ENCODE measurements at places on chromosomes 1 and 21.

- DNase-seq = no peak
These were observed 32.6 kb downstream of the OR2G3 start for GRCh38 chr1:247638011-247638410.

- DNase-seq = no peak
These were observed 61.1 kb upstream of the GNG4 start for GRCh38 chr1:235710687-235711086.

DNA sequence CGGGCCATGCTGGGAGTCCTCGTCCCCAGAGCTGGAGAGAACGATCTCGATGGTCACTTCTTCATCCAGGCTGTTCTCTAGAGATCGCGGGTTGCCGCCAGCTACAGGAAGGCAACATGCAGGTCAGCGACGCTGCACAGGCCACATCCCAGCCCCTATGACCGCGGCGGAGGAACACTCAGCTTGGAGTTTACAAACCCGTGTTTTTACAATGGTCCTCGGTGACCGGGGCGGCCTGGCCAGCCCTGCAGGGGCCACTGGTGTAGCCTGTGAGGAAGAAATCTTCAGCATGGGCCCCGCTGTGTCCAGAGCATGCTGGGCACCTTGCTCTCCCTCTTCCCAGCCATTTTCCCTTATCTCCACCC, 30.5 kb downstream of the ZNF496 start:
- DNase-seq = no peak

DNA sequence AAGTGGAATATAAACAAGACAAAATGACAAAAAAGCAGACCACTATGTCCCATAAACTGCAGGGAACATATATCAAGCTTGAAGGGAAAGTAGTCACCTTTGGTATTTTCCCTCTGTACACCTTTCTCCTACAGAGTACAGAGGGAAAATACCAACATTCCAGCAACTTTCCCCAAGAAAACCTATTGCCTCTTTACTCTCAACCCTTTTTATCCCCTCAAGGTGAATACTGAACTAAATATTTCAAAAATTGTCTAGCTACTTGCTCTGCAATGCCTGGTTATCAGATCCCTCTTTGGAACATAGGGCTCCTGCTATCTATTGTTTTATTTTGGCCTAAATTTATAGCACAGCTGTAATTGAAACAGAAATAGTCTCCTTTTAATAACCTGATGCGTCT, 15.8 kb downstream of the CTXND2 start:
- no peak for DNase-seq

GRCh38 chr1:247822060-247822459, 1.9 kb downstream of the OR14A16 start:
- no peak for DNase-seq

GRCh38 chr21:42381347-42381984, 14.4 kb downstream of the TMPRSS3 start:
- DNase-seq = peak; percentile 34

- DNase-seq = no peak
These were observed 17.3 kb upstream of the CAPN2 start for GRCh38 chr1:223695014-223695548.

- DNase-seq = no peak
These were observed 643.0 kb downstream of the KIF26B start for GRCh38 chr1:245797592-245798348.

DNA sequence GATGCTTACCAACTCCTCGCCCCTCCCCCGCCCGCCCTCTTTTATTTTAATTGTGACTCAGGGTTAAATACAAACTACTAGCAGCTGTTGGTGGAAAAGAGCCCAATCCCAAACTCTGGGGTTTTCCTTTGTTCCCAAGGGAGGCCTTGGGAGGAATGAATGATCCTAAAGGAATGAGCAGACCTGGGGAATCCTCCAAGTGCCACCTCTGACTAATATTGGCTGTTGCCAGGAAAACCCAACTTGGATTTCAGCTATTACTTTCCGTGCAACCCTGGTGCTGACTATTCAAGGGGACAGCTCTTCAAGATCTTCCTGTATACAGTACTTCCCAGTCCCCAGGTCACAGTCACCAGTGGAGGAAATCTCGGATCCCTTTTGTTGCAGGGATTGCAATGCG, 1.3 kb upstream of the S100A10 start:
- DNase-seq = no peak

GRCh38 chr1:65179148-65179547, 31.1 kb downstream of the AK4 start:
- no peak for DNase-seq

DNA sequence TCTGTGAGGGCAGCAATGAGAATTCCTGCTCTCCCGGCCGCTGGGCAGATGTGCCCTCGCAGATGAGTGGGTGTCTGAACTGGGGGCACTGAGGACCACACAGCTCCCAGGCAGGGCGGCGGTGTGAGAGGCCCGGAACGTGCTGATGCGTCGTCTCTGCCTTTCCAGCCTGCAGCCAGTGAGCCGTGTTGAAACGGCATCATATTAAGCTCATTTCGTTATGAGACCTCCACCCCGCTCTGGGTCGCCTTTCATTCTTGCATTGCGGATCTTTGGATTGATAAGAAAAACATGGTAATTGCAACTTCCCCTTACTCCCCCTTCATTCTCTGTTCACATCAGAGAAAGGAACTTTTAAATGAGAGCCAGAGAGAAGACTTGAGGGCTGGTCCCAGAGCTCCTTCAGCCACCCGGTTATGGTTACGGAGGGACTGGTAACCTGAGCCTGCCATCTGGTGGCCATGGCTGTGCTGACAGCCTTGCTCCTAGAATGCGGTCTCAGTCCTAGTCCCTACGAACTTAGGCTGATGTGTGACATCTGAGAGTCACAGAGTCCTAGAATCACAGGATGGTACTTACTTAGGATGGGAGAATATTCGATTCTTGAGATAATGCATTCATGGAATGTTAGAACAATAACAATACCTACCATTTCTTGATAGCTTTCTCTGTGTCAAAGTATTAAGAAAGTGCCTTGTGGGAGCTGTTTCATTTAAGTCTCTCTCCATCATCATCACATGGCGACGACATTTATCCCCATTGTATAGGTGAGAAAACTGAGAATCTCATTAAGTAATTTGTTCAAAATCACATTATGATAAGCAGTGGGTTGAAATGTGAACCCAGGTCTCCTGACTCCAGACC, 271.0 kb downstream of the TRABD2B start:
- peak; percentile 57 for DNase-seq

- DNase-seq = no peak
These were observed 36.0 kb downstream of the FAM177B start for GRCh38 chr1:222772996-222773379.

GRCh38 chr1:21894034-21894881, 42.9 kb downstream of the HSPG2 start:
- DNase-seq = no peak

DNA sequence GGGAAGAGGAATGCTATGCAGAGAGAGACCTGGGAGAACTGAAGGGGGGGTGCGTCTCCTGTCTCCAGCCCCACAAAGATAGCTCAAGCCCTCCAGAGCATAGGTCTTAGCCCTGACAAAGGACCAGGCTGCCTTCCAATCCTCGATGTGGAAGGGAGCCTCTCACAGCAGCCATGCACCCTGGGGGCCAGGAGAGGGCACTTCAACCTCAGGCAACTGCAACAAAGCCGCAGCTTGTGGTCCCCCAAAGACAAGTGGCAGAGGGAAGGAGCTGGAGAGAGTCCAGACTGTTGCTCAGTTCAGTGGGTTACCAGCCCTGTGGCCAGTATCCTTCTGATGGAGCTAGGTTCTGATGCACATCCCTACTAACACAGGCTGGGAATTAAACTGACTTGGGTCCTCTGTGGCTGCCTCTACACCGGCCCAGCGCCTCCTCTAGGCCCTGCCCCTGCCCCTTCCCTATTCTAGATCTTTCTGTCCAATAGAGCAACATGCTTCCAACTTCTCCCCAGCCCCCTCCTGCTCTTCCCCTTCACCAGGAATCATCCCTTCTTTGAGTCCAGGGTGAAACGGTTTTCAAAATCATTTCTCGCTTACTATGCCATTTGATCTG, 100.7 kb upstream of the SPATA6 start:
- DNase-seq = no peak

DNA sequence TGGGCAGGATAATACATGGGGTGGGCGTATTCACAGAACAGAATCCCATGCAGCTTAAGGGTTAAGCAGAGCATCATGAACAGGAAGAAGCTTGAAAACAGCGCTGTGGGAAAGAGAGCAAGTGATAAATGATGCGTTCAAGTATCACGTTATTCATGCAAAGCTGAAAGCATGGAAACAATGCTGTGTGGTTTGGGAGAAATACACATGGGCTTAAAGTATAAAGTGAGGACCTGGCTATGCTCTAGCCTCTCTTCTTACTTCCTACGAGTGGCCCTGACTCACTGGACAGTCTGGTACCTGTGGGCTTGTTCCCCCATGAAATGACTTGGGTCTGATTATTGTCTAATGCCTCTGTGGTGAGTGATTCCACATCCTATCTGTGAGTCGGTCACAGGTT, 25.7 kb downstream of the TMPRSS2 start:
- DNase-seq = no peak

GRCh38 chr1:43048601-43049011, 89.9 kb upstream of the SLC2A1 start:
- DNase-seq = no peak

GRCh38 chr1:151710187-151710840, 6.3 kb downstream of the CELF3 start:
- peak; percentile 23 for DNase-seq

GRCh38 chr1:5119366-5120234, 465.2 kb downstream of the AJAP1 start:
- DNase-seq = no peak

- no peak for DNase-seq
These were observed 4.3 kb upstream of the MFAP2 start for GRCh38 chr1:16984717-16985116.

- no peak for DNase-seq
These were observed 233.3 kb downstream of the KCNJ6 start for GRCh38 chr21:37682966-37683365.

DNA sequence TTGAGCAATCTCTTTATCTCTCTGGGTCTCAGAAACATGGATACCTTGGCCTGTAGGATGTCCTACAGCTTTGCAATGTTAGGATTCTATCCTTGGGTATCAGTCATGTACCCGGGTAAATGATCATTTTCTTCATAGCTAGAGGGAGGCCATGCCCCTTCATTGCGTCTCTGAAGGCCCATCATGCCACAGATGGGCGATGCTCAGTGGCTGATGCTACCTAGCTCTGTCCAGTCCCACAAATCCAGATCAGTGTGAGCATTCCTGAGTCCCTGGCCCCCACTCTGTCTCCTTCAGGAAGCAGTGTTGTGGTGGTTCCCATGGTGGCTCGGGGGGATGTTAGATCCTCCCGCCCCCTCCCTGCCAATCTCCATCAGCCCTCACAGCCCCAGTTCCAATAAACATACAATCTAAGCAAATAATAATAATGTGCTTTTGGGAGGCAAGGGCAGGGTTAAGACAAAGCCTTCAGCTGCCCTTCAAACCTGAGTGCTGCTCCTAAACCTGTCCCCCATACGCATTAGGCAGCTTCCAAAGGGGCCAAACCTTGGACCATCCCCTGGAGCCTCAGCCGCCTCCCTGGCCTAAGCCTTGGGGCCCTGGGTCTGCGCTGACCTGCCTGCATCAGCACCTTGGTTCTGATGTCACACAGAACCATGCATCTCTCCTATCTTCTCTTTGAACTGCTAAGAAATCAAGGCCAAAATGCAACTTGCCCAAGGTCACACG, 681 bp upstream of the GPR61 start:
- DNase-seq = no peak

GRCh38 chr1:47569681-47570470, 132.0 kb downstream of the FOXD2 start:
- no peak for DNase-seq

GRCh38 chr1:172906778-172907592, 143.8 kb downstream of the TNFSF18 start:
- no peak for DNase-seq

GRCh38 chr1:16109571-16109970, 36.1 kb upstream of the FAM131C start:
- no peak for DNase-seq

DNA sequence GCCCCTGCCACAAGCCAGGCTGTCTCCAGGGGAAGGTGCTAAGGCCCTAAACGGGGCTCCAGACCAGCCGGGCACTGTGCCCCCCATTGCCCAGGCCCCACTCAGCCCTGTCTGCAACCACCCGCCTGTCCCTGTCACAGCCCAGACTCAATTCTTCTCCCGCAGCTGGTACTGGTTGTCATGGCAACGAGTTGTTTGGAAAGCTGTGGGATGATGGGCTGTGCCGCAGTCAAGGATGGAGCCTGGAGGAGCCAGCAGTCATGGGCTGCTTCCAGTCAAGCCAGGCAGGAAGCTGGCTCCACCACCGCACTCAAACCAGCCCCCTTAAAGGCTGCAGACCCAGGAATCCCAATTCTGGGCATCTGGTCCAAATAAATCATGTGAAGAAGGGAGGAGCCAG, 4.2 kb downstream of the SPOCD1 start:
- DNase-seq = no peak

GRCh38 chr21:38804789-38805327, 871 bp upstream of the ETS2 start:
- DNase-seq = peak; percentile 24

DNA sequence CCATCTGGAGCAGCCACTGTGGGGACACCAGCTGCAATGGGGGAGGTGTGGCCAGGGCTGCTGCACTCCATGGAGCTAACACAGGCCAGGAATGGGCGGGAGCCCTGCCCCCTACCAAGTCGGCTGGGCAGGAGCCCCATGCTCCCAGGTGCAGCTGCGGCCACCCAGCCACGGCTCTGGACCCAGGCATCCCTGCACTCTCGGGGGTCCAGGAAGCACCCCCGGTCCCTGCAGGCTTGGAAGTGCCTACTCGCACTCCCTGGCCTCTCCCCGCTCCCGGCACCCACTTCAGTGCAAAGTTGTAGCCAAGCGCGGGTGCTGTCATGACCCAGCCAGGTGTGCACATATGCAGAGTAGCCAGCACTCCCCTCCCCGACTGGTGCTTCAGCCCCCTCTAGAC, 91.8 kb downstream of the HLCS start:
- no peak for DNase-seq

GRCh38 chr1:30615076-30615795, 108.1 kb downstream of the MATN1 start:
- no peak for DNase-seq

DNA sequence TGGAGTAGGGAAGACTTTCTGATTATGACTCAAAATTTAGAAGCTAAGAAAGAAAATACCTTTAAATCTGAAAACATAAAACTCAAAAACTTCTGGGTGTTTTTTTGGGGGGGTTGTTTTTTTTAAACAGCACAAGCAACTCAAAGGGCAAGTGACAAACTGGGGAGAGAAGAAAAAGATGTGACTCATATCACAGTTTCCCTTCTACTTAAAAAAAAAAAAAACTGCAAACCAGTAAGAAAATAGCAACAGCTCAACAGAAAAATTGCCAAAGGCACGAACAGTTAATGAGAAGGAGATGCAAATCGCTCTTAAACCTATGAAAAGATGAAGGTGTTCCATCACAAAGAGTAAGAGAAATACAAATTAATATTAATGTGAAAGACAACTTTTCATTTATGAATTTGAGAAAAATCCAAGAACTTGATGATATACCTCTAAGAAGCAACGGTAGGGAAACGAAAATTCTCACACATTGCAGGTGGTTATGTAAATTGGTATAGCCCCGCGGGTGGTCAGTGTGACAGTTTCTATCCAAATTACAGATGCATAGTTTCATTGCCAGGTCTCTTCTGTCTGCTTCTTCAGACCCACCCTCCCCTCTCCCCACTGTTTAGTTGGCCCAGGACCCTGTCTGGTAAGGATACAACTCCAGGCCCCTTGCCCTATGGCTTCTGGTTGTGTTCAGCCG, 9.0 kb downstream of the IFNAR2 start:
- no peak for DNase-seq

All from stimulated activated CD4-positive, alpha-beta T cell treated with anti-CD3 and anti-CD28 coated beads, Interleukin-4, amount 100 ng/mL, for 4 hours (primary cell).